ENCODE measurements at places on chromosomes 2 and 18. TPM values are rescaled to one million over a fixed set of nuclear protein-coding genes. Genes with fewer than 3 reads are reported as not detected.

- no peak for DNase-seq
Measured at GRCh38 chr2:175463589-175464310, 282.2 kb upstream of the ATP5MC3 start.

DNA sequence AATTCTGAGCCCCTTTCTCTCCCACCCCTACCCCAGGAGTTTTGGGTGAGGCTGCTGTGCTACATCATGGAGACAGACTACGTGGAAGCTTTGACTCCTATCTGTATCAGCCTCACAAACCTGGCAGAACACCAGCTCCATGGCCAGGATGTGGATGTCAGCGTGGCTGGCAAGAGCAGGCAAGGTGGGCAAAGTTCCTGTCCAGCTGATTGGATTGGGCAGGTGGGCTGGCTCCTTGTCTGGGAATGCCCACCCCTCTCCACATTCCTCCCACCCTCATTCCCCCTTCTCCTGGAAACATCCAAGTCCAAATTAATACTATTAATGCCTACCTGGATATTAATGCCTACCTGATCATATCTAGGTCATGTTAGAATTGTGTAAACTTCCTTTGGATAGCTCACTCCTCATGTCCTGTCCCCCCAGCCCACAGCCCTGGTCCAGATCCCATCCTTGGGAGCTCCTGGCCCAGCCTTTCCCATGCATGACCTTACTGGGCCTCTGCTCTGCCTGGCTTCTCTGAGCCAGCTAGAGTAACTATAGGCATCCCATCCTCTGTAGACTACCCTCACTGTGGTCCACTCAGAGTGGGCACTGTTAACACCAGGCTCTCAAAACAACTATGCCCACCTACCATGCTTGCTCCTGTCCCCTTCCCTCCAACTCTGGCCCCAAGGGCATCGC is 24.1 kb downstream of the MROH2A start:
- DNase-seq = no peak

DNA sequence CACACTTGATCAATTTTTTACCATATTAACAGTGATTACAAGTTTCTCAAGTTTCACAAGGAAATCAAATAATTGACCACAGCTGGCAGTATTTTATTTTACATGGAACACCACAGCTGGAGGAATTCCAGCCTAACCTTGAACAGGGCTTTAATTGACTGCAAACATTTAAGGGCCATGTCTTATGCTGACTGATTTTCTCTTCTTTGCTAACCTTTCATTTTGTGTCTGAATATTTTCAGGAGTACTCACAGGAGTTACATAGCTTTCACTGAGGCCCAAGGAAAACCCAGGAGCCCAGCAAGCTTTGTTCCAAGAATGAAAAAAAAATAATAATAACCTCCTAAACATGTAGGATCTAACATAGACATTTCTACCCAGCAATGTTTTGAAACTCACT is 49.6 kb downstream of the FRZB start:
- no peak for DNase-seq

Gene STK36
- total RNA-seq = 7.3 TPM

Gene FEZ2
- 64.1 TPM for total RNA-seq

Data from Caki2 (cell line).